ENCODE measurements at places on chromosomes 11 and 22.

DNA sequence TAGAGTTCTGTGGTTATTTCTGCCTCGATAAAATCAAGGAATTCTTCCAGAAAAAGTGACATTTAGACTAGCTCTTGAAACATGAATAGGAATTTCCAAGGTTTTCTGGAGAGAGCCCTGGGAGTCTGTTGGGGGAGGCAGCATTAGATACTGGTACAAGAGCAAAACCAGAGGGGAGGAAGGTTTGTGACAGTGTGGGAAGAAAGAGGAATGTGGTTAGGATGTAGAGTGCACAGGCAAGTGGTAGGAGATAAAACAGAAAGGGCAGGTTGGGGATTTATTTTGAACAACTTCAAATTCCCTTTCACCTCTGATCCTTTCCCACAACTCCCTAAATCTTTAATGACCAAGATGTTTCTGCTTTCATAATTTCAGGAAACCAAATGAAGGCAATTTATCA lies 588.4 kb downstream of the METTL15 start:
- DNase-seq = no peak

DNA sequence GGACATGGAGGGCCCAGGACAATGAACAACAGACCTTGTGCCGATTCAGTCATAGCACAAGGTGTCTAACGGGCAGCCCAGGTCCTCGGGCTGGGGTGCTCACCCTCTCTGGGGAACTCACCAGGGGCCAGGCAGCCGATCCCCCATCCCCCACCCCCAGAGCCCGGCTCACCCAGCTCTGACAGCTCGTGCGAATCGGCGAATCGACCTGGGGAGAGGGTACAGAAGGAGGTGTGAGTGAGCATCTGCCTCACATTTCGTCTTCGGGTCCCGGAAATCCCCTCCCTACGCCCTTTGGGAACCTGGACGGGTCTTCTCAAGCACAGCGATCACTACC lies 423 bp downstream of the PEX16 start:
- DNase-seq = no peak

- no peak for DNase-seq
Observed at GRCh38 chr11:64916040-64916774, 802 bp downstream of the ATG2A start.

DNA sequence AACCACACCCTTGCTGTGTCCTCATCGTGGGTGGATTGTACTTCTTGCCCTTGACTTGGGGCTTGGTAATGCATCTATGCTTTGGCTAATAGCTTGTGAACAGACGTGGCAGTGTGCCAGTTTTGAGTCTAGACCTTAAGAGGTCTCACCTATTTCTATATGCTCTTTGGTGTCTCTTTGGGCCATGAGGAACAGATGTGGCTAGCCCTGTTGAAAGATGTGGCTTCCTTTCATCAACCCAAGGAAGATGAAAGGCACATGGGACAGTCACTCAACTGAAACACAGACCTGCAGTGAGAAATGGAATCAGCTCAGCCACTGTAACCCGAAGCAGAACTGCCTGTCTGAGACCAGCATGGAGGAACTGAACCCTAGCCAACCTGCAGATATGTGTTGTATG lies 7.9 kb upstream of the NELL1 start:
- DNase-seq = no peak

GRCh38 chr11:84993386-84993785 lies 633.8 kb downstream of the DLG2 start:
- no peak for DNase-seq

GRCh38 chr11:120540744-120541465 lies 29.4 kb downstream of the GRIK4 start:
- no peak for DNase-seq

DNA sequence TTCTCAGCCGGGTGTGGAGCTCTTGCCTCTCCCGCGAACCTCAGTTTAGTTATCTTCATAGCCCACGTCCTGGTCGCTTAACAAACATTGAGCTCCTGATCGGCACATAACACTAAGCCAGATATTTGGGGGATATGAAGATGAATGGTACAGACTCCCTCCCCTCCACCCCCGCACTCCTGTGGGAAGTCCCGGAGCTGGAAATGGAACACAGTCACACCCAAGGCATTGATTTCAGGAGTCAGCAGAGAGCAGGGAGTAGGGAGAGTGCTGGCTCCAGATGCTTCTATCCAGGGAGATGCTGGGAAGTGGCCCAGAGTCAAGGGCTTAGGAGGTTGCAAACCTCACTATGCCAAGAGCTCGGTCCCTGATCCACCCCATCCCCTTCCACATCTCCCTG lies 26.1 kb upstream of the CABP7 start:
- peak; percentile 55 for DNase-seq

DNA sequence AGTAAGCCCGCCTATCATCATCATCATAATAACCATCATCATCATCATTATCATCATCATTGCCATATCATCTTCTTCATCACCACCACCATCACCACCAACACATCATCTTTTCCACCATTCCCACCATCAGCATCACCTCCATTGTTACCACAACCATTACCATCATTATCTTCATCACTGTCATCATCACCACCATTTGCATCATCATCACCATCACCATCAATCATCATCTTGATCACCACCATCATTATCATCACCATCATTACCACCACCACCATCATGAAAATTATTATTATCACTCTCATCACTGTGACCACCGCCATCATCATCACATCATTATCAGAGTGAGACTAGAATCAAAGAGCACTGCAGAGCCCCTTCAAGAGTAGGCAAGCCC lies 199.4 kb upstream of the SEZ6L start:
- DNase-seq = no peak

- peak; percentile 60 for DNase-seq
Observed at GRCh38 chr11:110093407-110094297, 460 bp downstream of the ZC3H12C start.

DNA sequence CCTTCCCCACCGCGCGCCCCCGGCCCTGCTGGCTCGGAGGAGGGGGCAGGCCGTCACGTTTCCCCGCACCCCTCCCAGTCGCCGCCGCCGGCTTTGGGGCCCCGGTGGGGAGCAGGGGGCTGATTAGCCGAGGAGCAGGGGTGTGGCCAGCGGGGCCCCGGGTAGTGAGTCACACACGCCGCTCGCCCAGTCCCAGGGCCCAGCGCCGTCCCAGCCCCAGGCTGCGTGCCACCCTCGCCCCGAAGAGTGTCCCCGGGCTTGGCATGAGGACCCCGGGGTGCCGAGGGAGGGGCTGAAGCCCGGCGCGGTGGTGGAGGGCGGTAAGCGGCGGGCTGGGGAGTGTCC lies 34.4 kb downstream of the PRDM11 start:
- no peak for DNase-seq

GRCh38 chr22:31659246-31659645 lies 2.8 kb downstream of the PISD start:
- DNase-seq = no peak

DNA sequence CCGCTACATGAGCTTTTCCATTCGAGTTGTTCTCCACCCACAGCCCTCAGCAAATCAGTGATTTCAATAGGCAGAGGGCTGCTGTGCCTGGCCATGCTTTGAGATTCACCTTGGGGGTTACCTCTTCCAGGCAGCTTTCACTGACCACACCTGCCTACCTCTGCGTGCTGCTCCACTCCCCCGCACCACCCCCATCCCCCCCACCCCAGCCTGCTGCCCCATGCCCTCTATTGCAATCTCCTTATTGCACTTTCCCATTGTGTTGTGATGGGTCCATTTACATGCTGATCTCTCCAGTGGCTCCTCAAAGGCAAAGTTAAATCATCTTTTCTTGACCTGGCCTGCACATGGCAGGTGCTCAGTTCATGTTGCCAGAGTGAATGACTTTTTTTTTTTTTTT lies 18.0 kb upstream of the POLA2 start:
- DNase-seq = no peak

GRCh38 chr22:49926916-49927315 lies 8.5 kb downstream of the CRELD2 start:
- DNase-seq = no peak

DNA sequence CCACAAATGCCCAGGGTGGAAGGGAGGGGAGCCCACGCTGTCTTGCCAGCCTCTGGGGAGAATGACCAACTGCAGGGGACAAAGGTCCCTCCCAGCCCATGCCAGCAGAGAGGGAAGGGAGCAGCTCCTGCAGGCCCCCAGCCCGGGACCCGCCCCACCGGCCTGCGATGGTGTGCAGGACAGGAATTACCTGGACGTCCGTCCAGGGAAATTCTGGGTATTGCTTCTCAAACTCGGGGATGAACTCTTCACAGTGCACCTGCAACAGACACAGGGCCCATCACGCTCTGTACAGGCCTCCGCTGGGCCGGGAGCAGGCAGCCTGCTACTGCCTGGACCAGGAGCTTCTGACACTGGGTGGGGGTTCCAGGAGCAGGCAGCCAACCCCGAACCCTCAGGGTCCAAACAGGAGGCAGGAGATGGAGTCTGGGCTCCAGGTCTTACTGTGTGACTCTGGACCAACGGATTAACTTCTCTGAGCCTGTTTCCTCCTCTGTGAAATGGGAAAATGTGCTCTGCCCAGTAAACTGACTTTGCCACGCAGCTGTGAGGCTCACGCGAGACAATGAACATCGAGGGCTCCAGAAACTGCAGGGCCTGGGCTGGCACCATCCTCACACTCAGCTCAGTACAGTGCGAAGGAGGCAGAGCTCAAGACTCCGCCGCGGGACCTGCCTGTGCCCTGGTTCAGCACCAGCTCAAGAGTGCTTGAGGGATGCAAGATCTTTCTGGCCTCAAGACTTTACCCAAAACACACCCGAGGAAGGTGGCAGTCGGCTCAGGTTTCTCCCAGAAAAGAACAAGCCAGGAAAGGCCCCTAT lies 17.4 kb downstream of the TTLL12 start:
- DNase-seq = no peak

GRCh38 chr11:20501252-20501651 lies 98.2 kb upstream of the SLC6A5 start:
- DNase-seq = no peak

DNA sequence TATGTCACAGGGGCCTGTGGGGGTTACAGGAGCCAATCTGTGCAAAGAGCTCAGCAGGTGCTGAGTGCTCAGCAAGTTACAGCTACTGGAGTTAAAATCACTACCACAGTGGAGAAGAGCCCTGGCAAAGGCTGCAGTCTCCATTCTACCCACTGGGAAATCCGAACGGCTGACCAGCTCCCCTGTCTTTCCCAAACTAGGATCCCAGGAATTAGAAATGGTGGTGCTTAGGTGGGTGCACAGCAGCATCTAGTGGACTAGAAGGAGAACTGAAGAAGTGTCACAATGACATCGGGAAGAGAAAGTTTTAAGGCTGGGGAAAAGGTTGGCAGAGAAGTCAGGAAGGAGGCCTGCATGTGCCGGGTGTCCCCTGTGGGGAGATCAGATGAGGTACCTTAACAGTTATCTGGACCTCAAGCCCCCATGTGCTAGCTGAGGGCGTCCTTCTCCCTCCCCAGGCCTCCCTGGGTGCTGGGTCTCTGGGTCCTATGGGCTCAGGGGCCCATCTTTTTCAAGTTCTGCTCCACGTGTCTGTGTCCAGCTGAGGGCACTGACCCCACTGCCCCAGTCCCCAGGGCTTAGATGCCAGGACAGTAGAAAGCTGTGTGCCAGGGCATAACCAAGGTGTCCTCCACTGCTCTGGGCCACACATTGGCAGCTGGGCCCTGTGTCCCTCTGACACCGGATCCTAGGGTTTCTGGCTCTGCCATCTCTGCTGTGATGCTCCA lies 1.9 kb downstream of the PIWIL3 start:
- DNase-seq = no peak

GRCh38 chr22:36411589-36412258 lies 24.0 kb upstream of the MYH9 start:
- no peak for DNase-seq

- no peak for DNase-seq
Observed at GRCh38 chr11:46505741-46506482, 87.9 kb downstream of the AMBRA1 start.

GRCh38 chr11:130023204-130023603 lies 20.6 kb upstream of the PRDM10 start:
- no peak for DNase-seq

DNA sequence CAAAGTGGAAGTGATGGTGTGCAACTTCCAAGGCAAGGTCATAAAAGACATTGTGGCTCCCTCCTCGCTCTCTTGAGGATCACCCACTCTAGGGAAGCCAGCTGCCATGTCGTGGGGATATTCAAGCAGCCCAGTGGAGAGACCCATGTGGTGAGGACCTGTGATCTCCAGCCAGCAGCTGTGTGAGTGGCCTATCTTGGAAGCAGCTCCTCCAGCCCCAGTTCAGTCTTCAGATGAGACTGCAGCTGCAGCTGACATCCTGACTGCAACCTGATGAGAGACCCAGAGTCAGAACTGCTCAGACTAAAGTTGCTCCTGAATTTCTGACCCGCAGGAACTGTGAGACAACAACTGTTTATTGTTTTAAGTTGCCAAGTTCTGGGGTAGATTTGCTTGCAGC lies 86.4 kb upstream of the GRK3 start:
- no peak for DNase-seq

- peak; percentile 45 for DNase-seq
Observed at GRCh38 chr11:67466367-67466766, 2.7 kb downstream of the TMEM134 start.

DNA sequence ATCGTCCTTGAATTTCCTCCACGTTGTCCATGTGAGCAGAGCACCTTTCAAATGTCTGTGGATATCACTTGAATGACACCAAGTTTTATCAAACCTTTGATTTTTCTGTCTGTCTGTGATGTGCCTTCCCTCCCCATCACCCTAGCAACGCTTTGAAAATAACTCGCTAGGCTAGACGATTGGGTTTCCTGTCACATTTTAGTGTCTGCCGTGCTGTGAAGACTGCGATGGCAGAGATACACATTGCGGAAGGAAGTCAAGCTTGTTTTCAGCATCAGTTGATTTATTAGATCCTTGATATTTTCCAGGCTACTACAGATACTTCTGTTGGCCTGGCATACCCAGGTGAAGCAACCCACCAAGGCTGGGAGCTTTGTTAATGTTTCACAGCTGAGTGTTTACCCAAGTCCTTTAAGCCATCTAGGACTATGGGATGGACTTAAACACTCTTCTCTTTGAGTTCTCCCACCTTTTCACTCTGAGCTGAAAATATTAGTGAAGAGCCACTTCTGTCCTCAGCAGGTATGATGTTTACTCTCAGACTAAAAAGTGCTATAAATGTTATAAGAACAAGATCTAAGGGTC lies 93.6 kb upstream of the CD44 start:
- no peak for DNase-seq

DNA sequence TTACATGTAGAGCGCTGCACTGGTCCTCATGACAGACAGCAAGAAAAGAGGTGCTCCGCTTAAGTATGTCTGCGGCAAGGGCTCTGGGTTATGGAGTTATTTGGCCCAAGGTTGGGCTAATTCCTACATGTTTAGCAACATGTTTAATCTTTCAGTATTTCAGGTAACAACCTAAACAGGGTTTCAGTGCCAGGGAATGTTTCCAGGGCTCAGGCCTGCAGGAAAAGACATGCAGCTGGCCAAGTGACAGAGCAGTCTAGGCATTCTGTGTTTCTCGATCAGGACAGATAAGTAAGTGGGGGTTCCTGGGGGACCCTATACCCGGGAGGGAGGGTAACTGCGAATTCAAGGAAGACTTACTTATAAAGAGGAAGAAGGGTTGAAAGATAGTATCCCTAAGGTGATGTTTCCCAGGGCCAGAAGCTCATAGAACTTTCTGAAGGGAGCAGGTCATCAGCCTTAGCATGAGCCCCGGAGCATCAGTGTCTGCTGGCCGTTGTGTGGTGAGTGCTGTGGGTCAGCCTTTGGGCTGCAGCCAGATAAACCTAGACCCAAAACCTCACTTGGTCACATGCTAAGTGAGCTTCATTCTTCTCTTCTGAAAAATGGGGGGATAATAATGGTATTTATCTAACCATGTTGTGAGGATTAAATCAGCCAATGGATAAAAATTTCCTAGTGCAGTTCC lies 18.4 kb downstream of the KCNJ5 start:
- DNase-seq = no peak

GRCh38 chr11:128052912-128053641 lies 534.3 kb downstream of the ETS1 start:
- DNase-seq = no peak

GRCh38 chr11:111459506-111460270 lies 52.5 kb downstream of the BTG4 start:
- no peak for DNase-seq

Measured in head of caudate nucleus (tissue), 42 donors.